ENCODE measurements at places on chromosomes 6 and 20.

GRCh38 chr6:144248476-144249301, 36.4 kb upstream of the UTRN start:
- no peak for DNase-seq

- no peak for DNase-seq
These were observed 104.8 kb downstream of the CDH26 start for GRCh38 chr20:60063048-60063451.

DNA sequence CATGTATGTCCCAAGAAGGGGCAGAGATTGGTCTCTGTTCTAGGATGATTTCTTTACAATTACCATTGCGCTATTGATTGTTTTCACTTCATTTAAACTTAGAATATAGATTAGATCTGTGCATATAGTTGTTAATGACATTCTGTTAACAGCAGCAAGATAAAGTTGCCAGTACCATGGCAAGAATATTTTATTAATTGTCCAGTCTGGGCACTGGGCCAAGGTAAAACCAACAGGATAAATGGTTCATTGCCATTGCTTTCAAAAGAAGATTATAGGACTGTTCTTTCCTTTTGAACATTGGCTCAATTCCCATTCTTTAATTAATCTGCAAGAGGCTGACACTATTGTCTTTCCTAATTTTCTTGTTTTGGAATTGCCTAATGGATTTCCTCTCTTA, 592.4 kb downstream of the RFPL4B start:
- DNase-seq: no peak

DNA sequence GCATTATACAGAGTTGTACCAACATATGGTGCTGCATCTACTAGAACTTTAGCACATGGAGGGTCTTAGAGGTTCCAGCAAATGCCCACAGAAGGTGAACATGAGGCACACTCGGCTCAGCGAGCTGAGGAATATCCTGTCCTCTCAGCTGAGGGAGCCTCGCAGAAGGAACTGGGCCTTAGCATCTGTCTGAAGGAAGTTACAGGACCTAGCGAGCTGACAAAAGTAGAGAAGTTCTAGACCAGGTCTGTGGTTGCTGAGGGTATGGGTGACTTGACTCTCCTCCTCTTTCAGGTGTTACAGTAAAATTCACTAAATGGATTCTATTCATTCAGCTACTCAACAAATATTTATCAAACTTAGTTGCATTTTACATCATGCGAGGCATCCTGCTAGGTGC, 157.2 kb downstream of the ZDHHC14 start:
- no peak for DNase-seq

- DNase-seq: peak; percentile 50
These were observed 56.8 kb downstream of the ATP9A start for GRCh38 chr20:51711426-51711825.

- no peak for DNase-seq
These were observed 565 bp downstream of the QKI start for GRCh38 chr6:163414946-163415619.

DNA sequence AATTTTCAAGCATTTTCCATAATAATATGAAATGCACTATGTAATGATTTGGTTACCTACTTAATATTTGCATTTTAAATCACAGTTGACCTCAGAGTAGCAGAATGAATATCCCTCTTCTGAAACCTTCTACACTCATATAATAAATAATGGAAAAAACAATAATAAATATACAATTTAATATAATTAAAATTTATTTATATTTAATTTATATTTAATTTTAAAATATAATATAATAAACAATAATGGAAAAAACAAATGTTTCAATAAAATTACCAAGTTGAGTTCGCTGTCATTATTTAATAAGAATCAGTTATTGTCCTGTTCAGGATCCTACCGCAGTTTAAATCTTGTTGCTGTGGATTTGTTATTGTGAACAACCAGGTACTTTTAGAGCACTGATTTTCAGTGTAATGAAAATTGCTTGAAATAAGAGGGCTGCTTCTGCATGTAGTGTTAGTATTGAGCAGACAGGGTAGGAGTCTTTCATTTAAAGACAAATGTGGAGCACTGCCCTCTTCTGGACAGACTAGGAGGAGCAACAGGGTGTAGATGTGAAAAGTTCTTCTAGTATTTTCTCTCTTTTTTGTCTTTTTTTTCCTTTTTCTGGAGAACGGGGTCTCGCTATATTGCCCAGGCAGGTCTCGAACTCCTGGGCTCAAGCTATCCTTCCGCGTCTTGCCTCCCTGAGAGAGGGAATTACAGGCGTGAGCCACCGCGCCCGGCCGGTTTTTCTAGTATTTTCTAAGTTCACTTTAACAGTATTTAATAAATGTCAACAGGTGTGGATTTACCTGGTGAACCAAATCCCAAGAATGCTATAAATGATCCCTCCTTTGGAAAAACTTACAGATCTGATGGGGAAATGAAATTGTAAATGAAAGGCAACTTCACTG, 13.6 kb downstream of the TRAPPC3L start:
- peak; percentile 77 for DNase-seq

DNA sequence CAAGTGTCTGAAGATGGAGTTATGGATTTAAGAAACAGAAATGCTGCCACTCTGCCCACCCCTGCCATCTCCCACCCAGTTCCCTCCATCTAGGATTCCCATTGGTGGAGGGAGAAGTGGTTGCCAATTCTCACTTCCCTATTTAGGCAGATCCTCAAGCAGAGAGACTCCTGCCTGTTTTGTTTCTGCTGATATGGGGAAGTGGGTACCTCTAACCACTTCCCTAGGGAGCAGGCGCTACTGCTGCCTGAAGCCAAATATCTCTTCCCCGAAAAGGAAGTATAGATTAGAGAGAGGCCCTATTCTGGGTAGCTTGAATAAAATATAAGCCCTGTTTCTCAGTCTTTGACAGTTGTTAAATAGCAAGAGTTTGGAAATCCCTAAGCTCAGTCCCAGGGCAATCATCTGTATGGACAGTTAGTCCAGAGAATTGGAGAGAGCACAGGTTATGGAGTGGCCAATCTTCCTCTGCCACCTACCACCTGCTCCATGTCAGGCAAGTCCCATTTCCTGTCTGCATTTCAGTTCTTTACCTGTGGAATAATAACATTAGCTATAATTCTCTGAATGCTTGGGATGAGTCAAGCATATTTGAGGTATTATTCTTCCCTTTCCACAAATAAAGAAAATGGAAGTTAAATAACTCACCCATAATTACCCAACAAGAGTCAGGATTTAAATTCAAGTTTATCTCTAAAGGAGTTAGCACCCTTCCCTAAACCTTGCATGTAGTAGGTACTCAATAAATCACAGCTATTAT, 2.6 kb upstream of the ADGB start:
- no peak for DNase-seq

DNA sequence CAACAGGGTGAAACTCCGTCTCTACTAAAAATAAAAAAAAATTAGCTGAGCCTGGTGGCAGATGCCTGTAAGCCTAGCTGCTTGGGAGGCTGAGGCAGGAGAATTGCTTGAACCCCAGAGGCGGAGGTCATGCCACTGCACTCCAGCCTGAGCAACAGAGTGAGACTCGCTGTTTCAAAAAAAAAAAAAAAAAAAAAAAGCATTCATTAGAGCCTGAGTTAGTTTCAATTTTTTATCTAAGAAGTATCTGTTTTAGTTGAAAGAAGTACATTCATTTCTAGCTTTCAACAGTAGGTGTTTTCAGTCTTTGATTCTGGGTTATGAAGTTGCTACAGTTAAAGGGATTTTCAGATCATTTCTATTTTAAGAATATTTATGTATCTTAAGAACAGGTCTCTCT, 42.2 kb downstream of the ZNF292 start:
- no peak for DNase-seq

DNA sequence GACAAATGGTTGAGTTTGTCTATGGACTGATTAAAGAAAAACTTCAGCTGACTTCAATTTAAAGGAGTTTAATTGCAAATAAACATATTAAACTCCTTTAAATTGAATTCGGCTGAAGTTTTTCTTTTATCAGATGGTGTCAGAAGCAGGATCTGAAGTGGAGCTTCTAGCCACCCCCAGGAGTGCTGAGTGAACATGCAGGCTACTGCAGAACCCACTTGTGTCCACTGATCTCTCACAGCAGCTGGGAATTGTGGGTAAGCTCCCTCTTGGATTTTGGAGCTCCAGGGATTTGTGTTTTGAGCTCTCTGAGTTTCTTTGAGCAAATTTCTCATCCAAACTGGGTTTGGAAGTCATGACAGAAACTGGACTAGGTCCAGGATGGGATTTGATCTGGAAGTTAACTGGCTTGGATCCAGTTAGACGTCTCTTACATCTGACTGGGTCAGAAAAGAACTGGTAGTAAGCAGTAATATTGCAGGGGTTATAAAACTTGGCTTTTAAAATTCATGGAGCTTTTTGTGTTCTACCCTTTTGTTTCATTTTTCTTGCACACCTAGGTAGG, 95.8 kb upstream of the UST start:
- DNase-seq: no peak

DNA sequence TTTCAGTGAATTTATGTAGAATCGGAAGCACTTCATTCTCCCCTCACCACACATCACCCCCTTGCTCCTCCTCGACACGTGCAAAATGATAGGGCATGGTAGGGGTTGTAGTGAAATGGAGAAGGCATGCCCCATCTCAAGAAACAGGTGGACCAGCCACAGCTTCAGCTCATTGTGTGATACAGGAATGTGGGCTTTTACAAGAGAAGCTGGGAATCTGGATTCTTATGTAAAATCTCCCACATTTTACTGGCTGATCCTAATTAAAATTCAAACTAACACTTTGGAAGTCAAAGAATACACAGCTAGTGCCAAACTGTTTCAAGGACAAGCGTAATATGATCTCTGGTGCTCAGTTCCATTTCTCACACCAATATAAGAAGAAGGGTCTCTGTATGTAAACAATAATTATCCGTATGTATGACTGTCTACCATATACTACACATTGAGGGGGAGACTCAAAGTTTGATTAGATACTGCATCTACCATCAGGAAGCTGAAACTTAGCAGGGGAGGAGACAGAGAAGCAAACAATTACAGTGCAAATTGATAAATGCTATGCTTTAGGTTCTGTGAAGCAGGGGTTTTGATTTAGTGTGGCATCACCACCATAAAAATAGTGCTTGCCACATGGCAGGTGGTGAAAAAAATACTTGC, 24.3 kb upstream of the KIAA0408 start:
- peak; percentile 25 for DNase-seq

DNA sequence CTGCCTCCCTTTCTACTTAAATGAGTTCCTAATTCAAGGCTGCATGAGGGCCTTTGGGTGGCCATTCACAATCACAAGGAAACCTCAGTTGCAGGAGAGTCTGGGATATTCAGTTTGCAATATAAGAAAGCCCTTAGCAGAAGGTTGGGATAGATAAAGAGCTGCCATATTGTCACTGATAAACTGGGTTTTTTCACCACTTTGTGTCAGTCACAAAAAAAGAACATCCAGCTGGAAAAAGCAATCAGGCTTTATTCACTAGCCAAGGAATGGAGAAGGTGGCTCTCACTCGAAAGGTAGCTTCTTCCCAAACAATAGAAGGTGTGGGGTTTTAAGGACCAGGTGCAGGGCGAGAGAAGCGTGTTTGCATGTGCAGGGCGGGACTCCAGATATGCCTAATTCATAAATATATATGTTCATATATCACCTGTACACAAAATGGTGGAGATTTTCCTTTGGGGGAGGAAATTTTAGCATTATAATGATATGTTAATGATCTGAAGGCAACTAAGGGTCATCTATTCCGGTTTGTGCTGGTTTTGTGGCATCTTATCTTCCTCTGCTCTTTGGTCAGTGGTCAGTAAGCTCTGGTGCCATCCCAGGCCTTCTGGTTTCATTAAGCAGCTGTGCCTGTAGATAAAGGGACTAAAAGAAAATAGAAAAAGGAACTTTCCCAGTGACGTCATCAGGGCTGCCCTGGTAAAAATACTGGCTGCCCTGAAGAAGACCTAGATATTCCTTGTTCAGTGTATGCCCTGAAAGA, 97.1 kb upstream of the IYD start:
- DNase-seq: no peak

- DNase-seq: no peak
These were observed 852.3 kb downstream of the QKI start for GRCh38 chr6:164266851-164267250.

- no peak for DNase-seq
These were observed 4.1 kb downstream of the TTLL2 start for GRCh38 chr6:167329014-167329413.

GRCh38 chr6:17250237-17250636, 30.9 kb upstream of the RBM24 start:
- no peak for DNase-seq

DNA sequence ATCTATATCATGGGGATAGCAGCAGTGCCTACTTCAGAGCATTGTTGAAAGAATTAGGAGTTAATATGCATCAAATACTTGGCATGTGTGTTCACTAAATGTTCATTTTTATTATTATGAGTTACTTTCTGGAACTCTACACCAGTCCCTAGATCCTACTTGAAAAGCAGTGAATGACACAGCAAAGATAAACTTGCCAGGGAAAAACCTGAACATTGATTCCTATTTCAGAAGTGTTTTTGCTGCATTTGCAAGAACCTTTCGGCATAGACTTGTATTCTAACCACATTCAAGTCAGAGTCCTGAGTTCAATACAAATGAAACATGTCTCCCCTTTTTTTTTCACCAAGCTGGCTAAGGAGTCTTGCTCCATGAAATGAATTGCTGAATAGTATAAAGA, 187.4 kb upstream of the TAB2 start:
- DNase-seq: no peak

- no peak for DNase-seq
These were observed 608.4 kb downstream of the HDGFL1 start for GRCh38 chr6:23177806-23178205.

DNA sequence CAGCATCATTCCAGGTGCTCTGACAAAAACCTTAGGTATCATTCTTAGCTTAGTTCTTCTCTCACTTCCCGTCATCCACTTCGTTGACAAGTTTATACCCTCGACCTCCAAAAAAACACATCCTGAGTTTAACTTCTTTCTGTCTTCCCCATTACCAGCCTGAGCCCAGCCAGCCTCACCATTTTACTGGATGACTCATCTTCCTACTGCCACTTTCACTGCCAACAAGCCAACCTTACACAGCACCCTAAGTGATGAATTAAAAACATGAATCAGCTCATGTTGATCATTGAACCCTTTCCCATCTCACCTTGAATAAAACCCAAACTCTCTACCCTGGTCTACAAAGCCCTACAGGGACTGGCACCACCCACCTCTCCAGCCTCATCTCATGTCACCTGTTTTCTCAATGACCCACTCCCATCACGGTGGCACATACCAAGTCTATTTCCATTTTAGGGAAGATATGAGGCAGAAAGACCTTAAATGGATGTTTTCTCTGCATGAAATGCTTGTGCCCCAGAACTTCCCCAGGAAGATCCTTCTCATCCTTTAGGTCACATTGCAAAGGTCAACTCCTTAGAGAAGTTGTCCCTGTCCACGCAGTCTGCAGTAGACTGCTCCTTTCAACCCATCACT, 9.9 kb upstream of the UST start:
- DNase-seq: no peak

GRCh38 chr6:82843291-82843885, 222.3 kb downstream of the UBE3D start:
- no peak for DNase-seq

All from neural progenitor cell (in vitro differentiated cells).